ENCODE measurements at places on chromosomes 12 and 14. TPM values are rescaled to one million over a fixed set of nuclear protein-coding genes. Genes with fewer than 3 reads are reported as not detected.

The ARHGDIB gene
- total RNA-seq, result 6.1 TPM

The TSPAN8 gene
- 0.22 TPM for total RNA-seq

The GYS2 gene
- not detected for total RNA-seq

The PCED1B gene
- 3.8 TPM for total RNA-seq

The SLC25A47 gene
- total RNA-seq, result not detected

The NPAS3 gene
- 5.7 TPM for total RNA-seq

The CHST11 gene
- total RNA-seq, result 9.1 TPM

The HHIPL1 gene
- total RNA-seq, result 1.6 TPM

The KRT86 gene
- 0.44 TPM for total RNA-seq

The CREBL2 gene
- total RNA-seq, result 11.4 TPM

The VDR gene
- total RNA-seq, result 4.6 TPM

The ACTR6 gene
- 17.4 TPM for total RNA-seq

The TOMM20L gene
- not detected for total RNA-seq

The AICDA gene
- not detected for total RNA-seq

The SDR9C7 gene
- total RNA-seq, result not detected

The TESPA1 gene
- not detected for total RNA-seq

The SLCO1B1 gene
- not detected for total RNA-seq

The PTPN6 gene
- not detected for total RNA-seq

The ACSM4 gene
- total RNA-seq, result not detected

The SLC8A3 gene
- total RNA-seq, result 0.17 TPM

The OAS2 gene
- total RNA-seq, result not detected

The SYNE3 gene
- total RNA-seq, result 21.4 TPM

The PLEKHH1 gene
- 0.65 TPM for total RNA-seq

The MMP19 gene
- total RNA-seq, result 17.8 TPM

The KIF5A gene
- 2.6 TPM for total RNA-seq

The TSPAN19 gene
- not detected for total RNA-seq

The ARHGEF25 gene
- total RNA-seq, result 29.5 TPM

The ZFYVE1 gene
- total RNA-seq, result 27.6 TPM

The ZBTB42 gene
- 2.8 TPM for total RNA-seq

The MANSC4 gene
- not detected for total RNA-seq

The KRT75 gene
- total RNA-seq, result not detected

The P2RX2 gene
- not detected for total RNA-seq

The TBC1D30 gene
- total RNA-seq, result 2.0 TPM

The TMTC2 gene
- total RNA-seq, result 8.9 TPM

The CD69 gene
- total RNA-seq, result not detected

The VCPKMT gene
- total RNA-seq, result 10.4 TPM

The CEP290 gene
- 16.9 TPM for total RNA-seq

The TGM1 gene
- 3.2 TPM for total RNA-seq

The KRT72 gene
- total RNA-seq, result not detected

The AQP2 gene
- not detected for total RNA-seq

The NCOR2 gene
- 348 TPM for total RNA-seq

The LYZ gene
- not detected for total RNA-seq

The GALNT9 gene
- 0.15 TPM for total RNA-seq

The SLC6A15 gene
- not detected for total RNA-seq

The SRRM4 gene
- total RNA-seq, result not detected
